Activated CD4-positive, alpha-beta T cell treated with anti-CD3 and anti-CD28 coated beads for 24 hours (primary cell): ENCODE measurements at places on chromosomes 7 and 10.

GRCh38 chr7:38660427-38661099, 29.4 kb upstream of the AMPH start:
- no peak for DNase-seq

DNA sequence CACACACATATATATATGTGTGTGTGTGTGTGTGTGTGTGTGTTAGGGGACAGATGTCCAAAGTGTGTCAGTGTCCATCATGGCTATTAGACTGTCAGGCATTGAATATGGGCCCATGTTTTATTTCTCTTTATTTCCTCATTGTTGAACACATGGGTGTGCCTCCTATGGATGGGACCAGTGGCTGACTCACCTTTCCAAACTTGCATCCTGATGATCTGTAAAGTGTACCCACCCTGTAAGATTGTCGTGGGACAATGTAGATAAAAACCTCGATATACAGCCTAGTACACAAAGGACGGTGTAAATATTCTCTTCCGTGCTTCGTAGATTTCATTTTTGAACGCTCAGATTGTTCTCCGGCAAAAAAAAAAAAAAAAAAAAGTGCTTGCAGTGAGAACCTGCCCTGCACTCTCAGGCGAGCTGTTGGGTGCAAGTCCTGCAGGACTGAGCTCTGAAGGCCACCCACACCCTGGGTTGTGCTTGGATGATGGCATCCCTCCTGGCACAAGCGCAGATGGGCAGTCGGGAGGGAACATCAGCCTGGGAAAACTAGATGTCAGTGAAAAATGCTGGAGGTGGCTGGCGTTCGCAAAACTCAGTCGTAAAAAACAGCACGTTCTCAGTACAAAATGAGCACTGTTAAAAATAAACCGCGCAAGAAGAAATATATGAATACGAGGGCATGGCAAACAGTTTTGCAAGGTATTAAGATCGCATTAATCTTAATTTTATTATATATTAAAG, 166.9 kb downstream of the CUX1 start:
- DNase-seq = no peak

- DNase-seq = no peak
Measured at GRCh38 chr7:23234569-23235296, 11.8 kb upstream of the GPNMB start.

GRCh38 chr7:47965456-47965855, 14.0 kb downstream of the HUS1 start:
- no peak for DNase-seq

DNA sequence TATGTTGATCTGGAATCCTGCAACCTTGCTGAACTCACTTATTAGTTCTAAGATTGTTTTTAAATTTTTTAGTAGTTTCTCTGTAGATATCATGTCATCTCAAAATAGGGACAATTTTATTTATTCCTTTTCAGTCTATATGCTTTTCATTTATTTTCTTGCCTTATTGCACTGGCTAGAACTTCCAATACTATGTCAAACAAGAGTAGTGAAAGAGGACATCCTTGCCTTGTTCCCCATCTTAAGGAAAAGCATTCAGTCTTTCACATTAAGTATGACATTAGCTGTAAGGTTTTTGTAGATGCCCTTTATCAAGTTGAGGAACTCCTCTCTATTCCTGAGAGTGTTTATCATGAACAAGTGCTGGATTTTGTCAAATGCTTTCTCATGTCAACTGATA, 77.8 kb downstream of the TBXAS1 start:
- no peak for DNase-seq

GRCh38 chr10:132551808-132552130, 14.2 kb downstream of the INPP5A start:
- no peak for DNase-seq

DNA sequence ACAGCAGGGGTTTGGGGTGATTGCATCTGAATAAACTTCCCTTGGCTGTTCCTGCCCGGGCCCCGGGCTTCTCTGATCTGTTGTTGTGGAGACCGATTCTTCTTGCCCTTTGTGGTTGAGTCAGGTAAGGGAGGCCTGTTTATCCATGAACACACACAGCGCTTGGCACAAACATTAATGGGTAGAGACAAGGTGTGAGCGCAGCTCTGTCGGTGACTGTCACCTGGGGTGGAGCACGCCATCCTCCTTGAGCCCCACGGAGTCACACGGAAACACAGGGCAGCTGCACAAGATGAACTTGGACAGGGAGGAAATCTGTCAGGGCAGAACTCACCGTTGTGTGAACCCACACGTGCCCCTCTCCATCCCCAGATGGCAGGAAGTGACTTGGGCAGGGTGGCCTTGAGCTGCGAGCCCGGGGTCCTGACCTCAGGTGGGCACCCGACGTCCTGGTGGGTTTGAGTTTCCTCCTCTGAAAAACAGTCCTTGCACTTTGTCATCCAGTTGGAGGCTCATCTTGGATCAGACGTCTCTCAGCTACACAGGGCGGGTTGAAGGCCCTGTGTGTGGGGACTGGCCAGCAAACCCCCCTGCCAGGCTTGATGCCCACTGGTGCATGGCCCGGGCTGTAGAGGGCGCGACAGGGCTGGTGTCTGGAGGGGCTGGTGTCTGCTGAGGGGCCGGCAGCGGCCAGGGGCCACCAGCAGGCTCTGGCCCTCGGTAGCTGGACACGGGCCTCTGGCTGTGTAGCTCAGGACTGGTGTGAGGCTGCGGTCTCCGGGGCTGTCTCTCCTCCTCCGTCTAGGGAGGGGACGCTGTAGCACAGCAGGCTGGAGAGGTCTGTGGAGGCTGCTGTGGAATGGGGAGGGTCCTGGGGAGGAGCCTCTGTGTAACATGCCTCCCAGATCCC, 24.2 kb upstream of the SHH start:
- no peak for DNase-seq

DNA sequence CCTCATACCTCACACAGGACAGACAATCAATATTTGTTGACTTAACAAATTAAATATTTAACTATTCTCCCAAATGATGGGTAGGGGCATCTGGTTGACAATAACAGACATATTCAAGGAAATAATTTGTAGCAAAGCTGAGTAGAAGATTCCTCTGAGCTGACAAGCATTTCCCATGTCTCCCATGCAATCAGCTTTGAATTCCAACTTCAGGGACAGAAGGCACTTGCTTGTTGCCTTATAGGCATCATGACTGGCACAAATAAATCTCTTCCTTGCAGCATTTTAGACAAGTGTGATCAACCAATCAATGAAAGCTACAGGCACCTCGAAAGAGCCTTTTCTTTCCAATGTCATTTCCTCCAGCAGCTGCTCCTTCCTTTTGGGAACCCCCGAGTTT, 146.0 kb downstream of the PDE1C start:
- no peak for DNase-seq

GRCh38 chr7:29196191-29196590, 1.6 kb downstream of the CHN2 start:
- no peak for DNase-seq

GRCh38 chr7:35465791-35466336, 212.0 kb upstream of the TBX20 start:
- DNase-seq = no peak

GRCh38 chr7:54159088-54159487, 383.1 kb upstream of the VSTM2A start:
- DNase-seq = no peak

GRCh38 chr7:16742547-16742946, 11.0 kb upstream of the TSPAN13 start:
- no peak for DNase-seq

DNA sequence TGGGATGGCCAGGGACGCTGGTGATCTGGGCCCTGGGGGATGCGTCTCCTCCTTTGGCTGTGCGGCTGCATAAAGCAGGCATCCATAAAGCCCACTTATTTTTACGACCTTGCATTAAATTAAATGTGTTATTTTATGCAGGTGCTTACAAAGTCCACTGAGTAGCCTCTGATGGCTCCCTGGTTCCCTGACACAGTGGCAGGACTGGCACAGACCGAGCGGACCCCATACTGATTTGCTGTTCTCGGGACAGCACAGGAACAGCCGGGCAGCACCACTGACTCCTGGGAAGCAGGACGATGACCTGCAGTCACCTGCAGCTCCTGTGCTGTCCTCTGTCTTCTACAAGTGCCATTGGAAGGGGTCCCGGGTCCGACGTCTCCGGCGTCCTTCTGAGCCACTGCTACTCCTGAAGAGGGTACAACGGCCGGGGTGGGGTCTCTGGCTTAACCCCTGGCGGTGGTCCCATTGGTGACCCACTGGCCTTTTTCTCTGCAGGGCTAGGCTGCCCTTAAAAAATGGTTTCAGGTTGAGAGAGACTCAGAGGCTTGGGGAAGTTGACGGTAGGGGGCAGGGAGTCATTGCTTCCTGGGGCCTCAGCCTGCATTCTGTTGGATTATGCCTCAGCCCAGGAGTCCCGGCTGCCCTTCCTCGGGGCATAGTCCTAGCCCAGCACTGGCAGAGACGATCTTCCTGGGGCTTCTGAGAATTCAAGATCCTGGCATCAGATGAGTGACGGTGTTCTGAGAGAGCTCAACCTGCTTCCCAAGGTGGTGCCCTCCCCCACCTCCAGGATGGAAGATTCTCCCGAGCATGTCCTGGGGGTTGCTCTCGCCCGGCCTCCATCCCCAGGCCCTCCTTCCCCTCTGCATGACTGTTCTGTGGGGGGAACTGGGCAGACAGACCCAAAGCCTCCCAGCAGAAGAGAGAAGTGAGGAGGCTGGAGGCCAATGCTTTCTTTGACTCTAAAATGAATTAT, 330.1 kb downstream of the ADARB2 start:
- no peak for DNase-seq

- no peak for DNase-seq
Measured at GRCh38 chr10:100383251-100383650, 36.2 kb downstream of the SCD start.

GRCh38 chr10:70222340-70222794, 10.9 kb downstream of the PPA1 start:
- no peak for DNase-seq

DNA sequence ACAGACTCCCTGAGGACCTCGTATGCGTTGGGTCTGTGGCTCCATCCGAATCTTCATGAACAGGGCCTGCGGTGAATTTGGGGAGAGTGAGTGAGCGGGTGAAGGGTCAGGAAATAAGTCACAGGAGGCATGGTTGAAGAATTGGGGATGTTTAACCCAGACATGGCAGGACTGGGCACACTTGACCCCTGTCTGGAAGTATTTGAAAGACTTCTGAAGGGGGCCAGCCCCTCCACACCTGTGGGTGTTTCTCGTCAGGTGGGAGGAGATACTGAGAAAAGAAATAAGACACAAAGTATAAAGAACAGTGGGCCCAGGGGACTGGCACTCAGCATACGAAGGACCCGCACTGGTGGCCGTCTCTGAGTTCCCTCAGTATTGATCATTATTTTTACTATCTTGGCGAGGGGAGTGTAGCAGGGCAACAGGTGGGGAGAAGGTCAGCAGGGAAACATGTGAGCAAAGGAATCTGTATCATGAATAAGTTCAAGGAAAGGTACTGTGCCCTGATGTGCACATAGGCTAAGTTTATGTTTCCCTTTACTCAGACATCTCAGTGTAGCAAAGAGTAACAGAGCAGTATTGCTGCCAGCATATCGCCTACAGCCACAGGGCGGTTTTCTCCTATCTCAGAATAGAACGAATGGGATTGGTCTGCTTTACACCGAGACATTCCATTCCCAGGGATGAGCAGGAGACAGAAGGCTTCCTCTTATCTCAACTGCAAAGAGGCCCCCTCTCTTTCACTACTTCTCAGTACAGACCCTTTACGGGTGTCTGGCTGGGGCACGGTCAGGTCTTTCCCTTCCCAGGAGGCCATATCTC, 38.2 kb upstream of the PFKFB3 start:
- no peak for DNase-seq

GRCh38 chr7:154862153-154862791, 140.7 kb downstream of the PAXIP1 start:
- DNase-seq = no peak

DNA sequence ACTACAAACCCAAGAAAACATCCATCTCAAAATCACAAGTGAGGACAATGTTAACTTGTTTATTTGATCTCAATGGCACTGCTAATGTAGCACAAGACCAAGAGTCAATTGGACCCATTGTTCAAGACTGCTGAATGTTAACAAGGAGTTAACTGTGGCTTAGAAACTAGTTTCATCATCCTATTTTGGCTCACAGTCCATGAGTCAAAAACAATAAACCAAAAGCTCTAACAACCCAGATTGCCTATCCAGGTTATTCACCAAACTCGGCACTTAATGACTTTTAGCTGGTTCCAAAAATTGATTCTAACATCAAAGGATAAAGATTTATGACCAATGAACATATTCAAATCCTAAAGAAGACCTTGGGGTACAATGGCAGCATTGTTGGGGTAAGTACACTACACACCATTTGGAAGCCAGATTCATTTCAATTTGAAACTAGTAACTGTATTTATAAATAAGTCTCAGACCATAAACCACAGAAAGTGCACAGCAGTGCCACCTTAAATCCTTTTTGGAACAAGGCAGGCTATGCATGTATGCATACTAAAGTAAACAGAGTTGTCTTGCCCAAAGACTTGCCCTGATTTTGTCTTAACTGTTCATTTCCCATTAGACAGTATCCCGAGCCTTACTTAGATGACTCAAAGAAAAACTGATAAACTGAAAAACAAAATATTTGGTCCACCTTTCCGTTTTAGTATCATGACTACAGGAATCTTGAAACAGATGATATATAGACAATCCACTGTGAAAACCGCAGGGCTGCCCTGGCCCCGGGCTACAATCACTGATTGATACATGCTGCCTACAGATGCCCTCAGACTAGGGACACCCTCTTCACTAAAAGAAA, 84.5 kb downstream of the SRPK2 start:
- no peak for DNase-seq

DNA sequence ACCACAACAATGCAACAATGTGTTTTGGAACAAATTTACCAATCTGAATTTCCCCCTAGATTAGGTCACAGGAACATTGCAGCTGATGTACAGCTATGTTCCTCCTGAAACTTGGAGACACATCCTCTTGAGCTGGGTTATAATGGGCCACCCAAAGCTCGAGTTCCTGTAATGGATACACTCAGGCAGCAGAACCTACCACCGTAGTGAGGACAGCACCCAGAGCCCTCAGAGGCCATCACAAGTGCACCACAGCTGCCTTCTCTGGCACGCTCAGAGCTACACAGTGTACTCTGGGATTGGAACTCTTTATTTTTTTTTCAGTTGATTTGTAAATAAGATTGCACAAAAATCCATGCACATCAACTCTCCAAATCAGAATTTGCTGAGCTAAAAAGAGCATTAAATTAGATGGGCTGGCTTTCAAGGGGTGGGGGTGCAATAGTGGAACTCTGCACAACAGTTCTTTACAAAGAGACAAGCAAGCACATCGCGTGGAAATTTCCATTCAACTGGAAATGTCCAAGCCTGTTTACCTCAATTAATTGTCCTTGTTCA, 56.7 kb downstream of the EGFR start:
- no peak for DNase-seq

DNA sequence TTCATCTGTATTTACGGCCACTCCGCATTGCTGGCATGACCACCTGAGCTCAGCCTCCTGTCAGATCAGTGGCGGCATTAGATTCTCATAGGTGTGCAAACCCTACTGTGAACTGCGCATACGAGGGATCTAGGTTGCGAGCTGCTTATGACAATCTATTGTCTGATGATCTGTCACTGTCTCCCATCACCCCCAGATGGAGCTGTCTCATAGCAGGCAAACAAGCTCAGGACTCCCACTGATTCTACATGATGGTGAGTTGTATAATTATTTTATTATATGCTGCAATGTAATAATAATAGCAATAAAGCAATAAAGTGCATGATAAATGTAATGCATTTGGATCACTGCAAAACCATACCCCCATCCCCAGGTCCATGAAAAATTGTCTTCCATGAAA, 1172.9 kb upstream of the AUTS2 start:
- DNase-seq = no peak
